ENCODE measurements at places on chromosomes 6 and 20.
A peak's percentile ranks its signal among the peaks of the same experiment; 100 is the strongest.

DNA sequence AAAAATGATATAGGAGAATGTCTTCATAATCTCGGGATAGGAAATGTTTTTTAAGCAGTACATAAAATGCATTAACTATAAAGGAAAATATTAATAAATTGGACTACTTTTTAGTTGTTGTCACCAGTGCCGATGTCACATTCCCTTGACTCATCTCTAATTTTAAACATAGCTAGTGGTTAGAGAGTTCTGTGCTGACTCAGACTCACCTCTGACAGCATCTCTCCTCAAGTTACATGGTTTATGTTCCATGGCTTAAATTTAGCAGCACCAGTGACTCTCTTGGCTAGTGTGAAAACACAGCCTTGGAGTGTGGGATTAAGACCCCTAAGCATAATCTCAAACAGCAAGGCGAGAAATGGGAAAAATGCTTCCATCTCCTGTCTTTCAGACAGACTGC, 311.8 kb upstream of the MMS22L start:
- peak; percentile 15 for DNase-seq

GRCh38 chr6:167230288-167230687, 60.8 kb upstream of the UNC93A start:
- no peak for DNase-seq

DNA sequence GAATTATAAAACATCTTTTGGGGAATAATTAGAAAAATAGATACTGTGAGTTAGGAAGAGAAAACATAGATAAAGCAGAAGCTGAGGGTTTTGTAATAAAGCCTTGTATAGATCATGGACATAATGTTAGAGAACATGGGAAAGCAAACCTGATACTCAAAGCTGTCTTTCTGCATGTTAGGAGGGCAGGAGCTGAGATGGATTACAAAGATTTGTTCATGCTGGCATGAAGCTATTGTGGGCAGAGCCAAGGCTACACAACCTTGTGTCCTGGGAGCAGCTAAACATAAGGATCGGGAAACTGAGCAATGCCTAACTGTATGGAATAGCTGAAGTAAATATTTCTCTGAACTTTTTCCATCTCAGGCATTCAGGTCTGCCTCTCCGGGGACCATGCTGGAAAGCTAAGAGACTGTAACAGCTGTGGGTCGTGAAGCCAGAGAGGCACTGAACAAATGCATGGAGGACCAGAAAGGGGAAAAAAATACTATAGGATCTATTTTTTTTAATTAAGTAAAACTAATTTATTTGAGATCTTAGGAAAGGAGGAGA, 28.2 kb upstream of the CNKSR3 start:
- DNase-seq: no peak

- DNase-seq: no peak
These were observed 349.8 kb downstream of the CDC5L start for GRCh38 chr6:44737341-44737740.

GRCh38 chr6:21752054-21752811, 158.7 kb downstream of the SOX4 start:
- DNase-seq: peak; percentile 35

GRCh38 chr6:42935322-42935721, 6.0 kb downstream of the CNPY3 start:
- DNase-seq: no peak

- DNase-seq: no peak
These were observed 1813.6 kb upstream of the DEFB115 start for GRCh38 chr20:29443819-29444218.

DNA sequence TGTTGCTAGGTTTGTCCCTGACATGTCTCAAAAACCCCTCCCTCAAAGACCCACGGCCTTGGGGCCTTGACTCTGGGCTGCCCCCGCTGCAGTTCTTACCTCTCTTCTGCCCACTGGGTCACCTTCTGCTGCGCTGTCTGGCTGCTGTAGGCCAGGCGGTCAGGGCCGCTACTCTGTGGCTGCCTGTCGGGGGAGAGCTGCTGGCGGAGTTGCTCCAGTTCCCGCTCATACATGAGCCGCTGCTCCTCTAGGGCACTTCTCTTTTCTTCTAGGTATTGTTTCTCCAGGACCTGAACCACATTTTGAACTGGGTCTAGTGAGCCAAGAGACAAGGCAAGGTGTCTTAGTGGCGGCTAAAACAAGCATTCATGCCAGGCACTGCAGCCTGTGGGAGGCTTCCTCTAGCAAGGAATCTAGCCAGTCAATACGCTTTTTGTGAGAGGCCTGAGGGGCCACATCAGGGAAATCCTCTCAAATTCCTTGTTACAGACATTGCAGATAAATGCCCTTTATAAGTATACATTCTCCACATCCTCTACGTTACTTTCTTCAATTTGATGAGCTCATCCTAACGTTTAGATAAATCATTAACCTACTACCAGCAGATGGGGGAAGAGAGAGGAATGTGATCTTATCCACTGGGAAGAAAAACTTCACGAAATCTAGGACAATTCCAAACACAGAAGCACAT, 110.3 kb upstream of the NUP153 start:
- DNase-seq: peak; percentile 46

GRCh38 chr6:39948199-39948791, 14.0 kb upstream of the MOCS1 start:
- DNase-seq: no peak

DNA sequence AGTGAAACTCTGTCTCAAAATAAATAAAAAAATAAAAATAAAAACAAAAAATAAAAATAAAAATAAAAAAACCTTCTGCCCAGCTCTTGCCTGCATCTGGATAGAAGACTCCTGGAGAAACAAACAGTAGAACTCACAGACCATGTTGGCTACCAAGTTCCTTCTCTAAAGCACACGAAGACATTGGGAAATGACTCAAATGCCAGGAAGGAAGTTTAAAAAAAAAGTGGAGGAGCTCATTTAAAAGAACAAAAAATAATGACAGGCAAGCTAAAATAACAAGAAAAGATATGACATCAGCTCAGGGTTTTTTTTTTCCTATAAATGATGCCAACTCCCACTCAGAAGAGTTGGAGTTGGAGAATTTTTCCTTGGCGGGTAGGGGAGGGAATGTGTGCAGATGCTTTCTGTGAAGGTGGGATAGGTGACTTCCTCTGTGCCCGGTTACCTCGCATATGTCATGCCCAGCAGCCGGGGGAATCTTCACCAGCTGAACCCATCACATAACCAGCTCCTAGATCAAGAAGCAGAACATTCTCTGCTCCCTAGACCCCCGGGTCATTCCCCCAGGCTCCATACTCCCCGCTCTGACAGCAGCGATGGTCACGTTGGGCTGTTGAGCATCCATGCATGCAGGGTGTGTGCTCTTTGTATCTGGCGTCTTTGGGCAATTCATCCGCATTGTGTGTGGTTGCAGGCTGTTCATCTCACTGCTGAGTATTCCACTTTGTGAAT, 17.3 kb upstream of the CD93 start:
- no peak for DNase-seq

DNA sequence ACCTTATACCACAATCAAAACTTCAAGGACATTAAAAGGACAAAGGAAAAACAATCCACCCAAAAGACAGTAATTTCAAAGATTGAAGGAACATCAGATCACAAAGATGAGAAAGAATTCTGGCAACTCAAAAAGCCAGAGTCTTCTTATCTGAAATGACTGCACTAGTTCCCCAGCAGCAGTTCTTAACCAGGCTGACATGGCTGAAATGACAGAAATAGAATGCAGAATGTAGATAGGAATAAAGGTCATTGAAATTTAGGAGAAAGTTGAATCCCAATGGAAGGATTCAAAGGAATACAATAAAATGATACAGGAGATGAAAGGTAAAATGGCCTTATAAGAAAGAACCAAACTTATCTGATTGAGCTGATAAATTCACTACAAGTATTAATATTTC, 231.4 kb downstream of the CD109 start:
- DNase-seq: no peak

DNA sequence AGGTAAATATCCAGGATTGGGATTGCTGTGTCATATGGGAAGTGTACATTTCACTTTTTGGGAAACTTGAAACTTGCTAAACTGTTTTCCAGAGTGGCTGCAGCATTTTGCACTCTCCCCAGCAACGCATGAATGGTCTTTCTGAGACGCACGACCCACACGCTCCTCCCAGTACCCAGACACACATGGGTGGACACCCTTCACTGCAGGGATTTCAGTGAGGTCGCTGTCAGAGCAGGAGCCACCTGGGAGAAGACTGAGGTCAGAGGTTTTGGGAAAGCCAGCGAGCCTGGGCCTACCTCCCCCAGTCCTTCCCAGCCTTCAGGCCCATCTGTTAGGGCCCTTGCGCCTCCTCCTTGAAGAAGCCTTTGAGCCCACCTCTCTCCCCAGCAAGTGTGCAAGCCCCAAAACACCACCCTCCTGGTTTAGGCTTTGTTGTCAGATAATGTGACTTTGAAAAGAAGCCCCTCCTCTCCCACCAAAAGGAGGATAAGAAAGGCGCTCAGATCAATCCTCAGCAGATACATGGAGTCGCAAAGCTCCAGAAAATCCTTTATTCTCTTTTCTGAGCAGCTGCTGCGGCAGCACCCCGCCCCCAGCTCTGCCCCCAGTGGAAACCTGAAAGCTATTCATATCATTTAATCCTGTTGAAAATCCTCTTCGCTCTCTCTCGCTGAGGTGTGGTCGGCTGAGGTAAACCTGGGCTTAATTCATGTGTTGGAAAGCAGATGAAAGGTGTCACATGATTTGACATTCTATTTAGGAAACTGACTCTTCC, 12.7 kb upstream of the JAG1 start:
- no peak for DNase-seq

- DNase-seq: no peak
These were observed 10.2 kb downstream of the PLCB4 start for GRCh38 chr20:9078826-9079731.

DNA sequence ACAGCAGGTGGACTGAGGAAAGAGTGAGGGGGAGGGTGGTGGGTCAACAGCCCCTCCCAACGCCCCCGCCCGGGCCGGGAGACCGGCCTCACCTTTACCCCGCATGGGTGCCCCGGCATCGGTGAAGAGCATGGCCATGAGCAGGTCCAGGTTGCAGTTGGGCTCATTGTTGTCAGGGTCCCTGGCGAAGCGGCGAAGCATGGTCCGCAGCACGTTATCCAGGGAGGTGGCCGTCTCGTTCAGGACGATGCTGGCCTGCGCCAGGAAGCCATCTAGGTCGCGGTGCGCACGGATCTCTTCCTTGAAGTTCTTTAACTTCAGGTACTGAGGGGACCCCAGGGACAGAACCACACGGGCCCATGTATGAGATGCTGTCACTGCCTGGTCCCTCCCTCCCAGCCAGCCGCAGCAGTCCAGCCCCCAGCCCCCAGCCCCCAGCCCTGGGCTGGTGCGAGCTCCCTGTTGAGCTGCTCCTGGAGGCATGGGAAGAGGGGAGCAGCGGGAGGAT, 4.9 kb downstream of the SLC4A11 start:
- no peak for DNase-seq

DNA sequence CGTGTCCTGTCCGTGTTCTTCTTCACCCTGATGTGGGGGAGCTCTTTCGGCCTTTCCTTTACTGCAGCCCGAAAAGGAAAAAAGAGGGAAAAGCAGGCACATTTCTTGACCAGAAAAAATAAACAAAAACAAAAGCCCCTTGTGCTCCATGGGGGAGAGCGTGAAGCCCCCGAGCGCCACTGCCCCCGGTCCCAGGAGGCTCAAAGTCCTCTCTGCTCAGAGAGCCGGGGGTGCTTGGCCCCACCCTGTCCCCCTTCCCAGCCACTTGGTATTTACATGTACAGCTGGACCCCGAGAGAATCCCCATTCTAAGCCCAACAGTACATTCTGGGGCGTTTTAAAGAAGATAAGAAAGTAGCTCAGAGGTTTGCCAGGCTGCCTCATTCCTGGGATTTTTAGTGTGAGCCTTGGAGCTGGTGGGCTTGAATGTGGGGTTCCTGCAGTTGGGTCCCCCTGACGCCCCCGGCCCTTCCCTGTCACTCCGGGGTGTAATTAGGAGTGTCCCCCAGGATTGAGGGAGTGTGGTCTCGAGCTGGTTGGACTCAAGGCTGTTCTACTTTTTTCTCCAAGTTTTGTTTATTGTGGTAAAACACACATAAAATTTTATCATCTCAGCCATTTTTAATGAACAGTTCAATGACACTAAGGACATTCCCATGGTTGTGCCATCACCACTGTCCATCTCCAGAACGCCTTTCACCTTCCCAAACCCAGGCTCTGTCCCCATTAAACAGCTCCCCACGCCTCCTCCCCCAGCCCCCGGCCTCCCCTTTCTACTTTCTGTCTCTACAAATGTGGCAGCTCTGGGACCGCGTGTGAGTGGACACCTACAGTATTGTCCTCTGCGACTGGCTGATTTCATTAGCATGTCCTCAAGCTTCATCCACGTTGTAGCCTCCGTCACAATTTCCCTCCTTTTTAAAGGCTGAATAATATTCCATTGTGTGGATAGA, 55.7 kb upstream of the BHLHE23 start:
- no peak for DNase-seq

GRCh38 chr6:17015144-17015543, 86.7 kb upstream of the STMND1 start:
- DNase-seq: peak; percentile 68

DNA sequence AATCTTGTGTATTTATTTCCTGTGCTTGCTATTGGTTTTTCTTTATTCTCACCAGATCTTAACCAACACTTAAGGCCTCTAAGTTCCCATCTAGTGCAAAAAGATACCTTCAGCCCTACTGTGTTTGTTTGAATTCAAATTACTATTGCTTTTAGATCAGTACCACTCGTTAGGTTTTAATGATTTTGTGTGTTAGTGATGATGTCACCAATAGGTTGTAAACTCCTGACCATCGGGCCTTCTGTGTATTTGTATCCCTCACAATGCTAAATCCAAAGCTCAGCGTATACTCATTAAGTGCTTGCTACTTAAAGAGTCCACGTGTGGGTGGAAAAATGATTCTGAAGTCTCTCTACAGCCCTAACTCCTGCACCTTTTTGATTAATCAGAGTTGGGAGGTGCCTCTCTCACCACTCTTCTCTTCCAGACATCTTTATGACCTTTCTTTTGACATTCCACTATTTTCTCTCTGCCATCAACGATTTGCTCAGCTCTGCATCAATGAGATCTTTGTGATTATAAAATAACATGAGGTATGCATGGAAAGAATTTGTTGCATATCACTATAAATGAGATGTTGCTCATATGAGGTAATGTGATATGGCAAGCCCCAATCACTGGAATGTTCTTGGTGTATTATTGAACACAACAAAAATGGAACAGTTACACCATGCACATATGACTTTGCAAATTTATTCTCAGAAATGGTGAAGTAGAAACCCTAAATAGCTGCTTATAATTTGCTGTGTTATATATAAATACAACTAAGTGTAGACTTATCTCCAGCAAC, 55.1 kb upstream of the LAMA2 start:
- no peak for DNase-seq

- no peak for DNase-seq
These were observed 122.5 kb downstream of the COL9A1 start for GRCh38 chr6:70180183-70180900.

GRCh38 chr20:63908008-63908682, 13.2 kb downstream of the DNAJC5 start:
- no peak for DNase-seq

DNA sequence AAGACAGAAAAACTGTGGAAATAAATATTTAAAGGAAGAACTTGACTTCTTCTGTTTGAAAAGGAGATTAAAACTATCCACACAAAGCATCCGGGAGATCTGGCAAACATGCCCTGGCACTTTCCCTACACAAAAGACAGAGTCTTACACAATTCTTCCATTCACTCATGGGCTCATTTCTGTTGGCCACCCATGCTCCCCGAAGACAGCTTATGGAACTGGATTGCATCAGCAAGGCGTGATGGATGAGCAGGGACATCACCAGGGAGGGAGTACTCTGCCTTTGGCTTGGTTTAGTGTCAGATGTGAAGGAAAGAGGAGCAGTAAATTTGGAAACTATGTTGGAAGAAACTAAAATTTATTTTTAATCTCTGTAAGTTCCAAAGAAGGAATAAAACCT, 379.3 kb downstream of the CD109 start:
- DNase-seq: no peak
